ENCODE measurements at places on chromosomes 5 and 9.

GRCh38 chr9:129140397-129141065 lies 29.3 kb downstream of the PTPA start:
- no peak for DNase-seq

DNA sequence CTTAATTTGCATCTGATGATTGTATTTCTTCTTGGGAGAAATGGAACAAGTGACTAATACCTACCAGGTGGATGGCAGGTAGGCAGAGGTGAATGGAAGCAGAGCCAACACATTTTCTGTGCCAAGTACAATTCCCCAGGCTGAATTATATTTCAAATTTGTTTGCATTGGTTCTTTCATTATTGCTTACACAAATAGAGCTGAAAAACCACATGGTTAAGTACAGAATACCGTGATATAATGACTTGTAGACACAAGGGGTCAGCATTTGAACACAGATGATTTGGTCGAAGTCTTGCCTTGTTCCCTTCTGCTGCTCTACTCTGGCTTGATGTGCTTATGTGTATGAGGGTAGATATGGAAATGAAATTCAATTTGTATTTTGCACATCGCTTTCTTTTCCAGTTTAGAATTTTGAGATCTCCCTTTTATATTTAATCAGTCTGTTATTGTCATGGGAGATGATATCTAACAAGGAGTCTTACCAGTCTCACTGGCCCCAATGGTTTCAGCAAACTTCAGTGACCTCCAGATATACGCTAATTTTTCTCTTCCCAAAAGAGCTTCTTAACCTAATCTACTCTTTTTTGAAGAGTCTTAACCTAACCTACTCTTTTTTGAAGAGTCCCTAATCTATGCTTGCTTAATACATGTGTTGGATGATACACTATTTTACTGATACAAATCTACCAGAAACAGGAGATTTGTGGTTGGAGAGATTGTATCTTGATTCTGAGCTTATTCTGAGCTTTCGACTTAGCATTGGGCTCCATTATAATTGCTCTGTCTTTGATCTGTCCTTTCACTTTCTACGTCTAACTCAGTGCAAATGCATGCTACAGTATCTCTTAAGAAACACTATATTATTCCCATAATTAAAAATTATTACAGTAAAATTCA lies 88.1 kb downstream of the PCSK1 start:
- DNase-seq, result no peak

GRCh38 chr5:76818844-76819831 lies at the start of gene F2RL1:
Gene F2RL1 (plus strand): TSS chr5:76819030. CDS start chr5:76819183, 153 bp downstream.
- peak; percentile 58 for DNase-seq

DNA sequence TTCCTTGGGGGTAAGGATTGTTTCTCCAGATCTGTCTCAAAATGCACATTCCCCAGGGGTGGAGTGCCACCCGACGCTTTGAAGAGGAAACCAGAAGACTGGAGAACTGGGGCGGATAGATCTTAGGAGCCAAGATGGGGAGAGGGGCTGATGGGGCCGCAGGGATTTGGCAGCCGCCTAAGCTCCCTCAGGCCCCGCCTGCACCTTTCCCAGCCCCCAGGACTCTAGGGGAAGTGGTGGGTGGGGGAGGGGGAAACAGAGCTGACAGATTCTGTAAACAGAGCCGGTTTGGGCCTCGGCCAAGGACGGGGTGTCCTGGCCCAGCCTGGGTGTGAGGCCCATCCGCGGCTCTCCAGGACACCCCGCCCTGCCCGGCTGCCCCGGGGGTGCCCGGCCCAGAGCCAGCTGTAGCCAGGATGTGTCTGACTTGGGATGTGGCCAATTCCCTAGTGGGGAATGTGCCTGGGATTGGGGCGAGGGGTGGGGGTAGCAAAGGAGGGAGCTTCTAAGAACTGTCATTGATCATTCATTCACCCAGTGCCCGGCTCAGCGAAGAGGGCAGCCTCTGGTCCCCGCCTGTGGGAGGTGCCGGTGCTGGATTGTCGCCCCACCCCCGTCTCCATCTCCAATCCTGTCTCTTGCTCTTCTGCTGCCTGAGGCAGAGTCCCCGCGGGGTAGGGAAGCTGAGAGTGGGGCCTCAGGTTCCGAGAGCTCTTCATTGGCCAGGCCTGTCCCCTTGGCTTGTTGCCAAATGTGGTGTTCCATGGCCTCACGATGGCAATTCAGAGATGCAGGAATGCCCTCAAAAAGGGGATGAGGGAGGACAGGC lies 54.8 kb upstream of the CDKN2AIPNL start:
- DNase-seq, result peak; percentile 39

DNA sequence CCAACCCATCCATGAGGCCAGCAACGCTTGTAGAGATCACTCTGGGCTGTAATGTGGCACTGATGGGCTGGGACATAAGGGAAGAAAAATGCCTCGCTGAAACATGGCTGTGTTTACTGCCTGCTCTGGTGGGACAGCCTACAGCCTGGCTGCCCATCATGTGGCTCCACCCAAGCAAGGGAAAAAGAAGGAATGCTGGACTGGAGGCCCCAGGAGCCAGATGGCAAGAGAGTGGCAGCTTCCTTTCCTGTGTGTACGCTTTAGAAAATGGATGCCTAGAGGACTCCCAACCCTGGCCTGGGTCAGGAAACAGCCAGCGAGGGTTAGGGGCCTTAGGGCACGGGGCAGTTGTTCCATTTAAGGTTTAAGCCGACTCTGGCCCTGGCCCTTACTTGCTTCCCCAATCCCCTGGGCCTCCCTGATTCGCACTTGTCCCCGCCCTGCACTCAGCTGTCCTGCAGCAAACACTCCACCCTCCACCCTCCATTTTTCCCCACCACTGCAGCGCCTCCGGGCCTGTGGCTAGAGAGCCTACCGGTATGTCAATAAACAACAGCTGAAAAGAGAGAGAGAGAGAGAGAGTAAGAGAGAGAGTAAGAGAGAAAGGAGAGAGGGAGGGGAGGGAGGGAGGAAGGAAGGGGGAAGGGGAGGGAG lies 819.4 kb downstream of the SEMA5A start:
- DNase-seq, result no peak

DNA sequence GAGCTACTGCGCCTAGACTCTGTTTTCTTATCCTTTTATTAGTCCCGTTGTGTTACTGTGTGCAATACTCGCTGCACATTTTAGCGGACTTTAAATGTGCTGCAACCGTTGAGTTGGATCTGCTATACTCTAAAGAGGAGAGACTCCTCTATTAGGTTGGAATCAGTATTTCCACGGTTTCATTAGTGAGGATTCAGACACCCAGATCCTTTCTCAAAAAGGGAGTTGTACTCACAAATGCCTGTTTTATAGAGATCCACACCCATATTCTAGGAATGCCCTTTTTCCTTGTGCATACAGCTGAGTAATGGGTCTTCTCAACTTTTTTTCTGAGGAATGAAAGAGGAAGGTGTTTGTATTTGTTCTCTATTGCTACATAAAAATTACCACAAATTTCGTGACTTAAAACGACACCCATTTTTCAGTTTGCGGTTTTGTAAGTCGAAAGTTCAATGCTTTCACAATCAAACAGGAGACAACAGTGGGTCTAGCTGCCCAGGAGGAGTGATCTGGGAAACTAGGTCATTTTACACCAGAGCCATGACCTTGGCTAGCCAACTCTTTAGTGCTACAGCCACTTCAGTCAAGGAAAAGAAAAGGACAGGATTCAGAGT lies 52.8 kb upstream of the SLC44A1 start:
- no peak for DNase-seq

- peak; percentile 11 for DNase-seq
Measured at GRCh38 chr5:77210964-77211690, 647 bp downstream of the PDE8B start.

DNA sequence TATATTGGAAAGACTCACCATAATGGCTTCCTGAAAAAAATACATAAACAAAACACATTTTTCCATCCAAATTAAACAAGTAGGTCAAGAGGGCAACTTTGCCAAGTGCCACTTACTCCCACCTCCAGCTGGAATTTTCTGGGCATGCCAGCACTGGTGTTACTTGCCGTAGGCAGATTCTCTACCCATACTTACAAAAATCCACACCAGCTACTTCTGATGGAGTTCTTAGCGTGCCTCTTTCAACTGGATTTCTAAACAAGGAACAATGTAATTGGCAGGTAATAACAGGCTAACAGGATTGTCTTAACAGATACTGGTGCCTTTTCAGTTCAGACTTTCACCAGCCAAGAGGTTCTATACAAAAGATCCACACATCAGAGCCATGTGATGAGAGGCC lies 301.4 kb downstream of the MLLT3 start:
- no peak for DNase-seq

DNA sequence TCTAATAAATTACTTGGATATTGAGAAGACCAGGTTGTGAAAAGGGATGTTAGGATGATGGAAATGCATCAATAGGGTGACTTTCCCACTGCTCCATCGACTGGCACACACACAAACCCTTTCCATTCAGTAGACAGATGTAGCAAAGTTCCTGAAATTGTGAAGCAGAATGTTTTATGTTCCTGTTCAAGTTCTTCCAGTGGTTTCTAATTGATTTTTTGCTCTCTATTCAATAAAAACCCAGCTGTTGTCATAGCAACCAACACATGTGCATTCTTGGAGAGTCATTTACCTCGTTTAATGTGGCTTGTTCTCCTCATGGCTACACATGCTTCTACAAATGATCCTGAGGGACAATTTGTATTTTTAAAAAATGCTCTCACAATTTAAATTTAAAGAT lies 244.6 kb downstream of the RAB3C start:
- no peak for DNase-seq

GRCh38 chr5:124708086-124708485 lies 38.4 kb downstream of the ZNF608 start:
- no peak for DNase-seq

DNA sequence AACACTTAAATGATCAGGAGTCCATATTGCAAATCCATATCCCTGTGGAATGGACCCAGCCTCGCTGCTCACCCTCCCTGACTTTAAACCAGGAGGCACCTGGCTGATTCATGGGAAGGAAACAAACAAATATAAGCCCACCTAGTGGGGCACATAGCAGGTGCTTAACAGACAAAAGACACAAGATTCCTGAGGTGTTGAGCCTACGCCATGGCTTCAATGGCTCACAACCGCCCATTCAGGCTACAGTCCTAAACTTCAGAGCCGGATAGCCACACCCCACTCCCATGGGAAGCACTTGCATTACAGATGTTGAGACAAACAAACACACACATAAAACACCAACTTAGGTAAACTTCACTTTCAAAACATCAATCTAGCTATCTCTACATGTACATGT lies 359.9 kb downstream of the ICE1 start:
- DNase-seq, result no peak

DNA sequence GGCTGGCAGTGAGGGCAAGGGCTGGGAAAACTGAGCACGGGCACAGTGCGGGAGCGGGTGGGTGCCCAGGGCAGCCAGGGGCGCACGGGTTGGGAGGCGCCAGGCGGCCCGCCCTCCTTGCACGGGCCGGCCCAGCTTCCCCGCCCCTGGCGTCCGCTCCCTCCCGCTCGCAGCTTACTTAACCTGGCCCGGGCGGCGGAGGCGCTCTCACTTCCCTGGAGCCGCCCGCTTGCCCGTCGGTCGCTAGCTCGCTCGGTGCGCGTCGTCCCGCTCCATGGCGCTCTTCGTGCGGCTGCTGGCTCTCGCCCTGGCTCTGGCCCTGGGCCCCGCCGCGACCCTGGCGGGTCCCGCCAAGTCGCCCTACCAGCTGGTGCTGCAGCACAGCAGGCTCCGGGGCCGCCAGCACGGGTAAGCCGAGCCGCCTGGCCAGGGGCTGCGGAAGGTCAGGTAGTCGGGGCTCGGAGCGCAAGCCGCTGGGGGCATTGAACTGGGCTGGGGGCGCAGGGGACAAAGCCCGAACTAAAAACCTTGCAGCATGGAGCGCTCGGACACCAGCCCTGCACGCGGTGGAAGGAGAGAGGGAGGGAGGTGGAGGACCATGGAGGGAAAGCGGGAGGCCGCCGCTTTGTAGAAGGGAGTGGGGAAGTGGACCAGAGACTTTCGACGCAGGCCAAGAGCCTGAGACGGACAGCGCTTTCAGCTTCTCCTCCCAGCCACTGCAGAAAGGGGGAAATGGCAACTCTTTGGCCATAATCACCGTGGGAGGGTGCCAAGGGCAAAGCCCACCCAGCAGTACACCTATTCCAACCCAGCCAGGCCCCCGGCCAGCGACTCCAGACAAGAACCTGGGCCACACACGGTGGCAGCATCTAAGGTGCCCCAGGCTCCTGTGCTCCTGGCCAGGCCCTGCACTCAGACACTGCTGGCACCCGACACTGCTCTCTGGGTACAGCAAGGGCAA lies at the start of gene TGFBI:
TGFBI (plus strand) TSS at position 207 of the 961 bp plus-strand sequence; CDS start at position 275, 68 bp downstream.
- no peak for DNase-seq

- DNase-seq, result no peak
Measured at GRCh38 chr5:146765089-146765832, 113.3 kb downstream of the PPP2R2B start.

GRCh38 chr9:133257465-133257956 lies 17.5 kb downstream of the ABO start:
- DNase-seq, result no peak

DNA sequence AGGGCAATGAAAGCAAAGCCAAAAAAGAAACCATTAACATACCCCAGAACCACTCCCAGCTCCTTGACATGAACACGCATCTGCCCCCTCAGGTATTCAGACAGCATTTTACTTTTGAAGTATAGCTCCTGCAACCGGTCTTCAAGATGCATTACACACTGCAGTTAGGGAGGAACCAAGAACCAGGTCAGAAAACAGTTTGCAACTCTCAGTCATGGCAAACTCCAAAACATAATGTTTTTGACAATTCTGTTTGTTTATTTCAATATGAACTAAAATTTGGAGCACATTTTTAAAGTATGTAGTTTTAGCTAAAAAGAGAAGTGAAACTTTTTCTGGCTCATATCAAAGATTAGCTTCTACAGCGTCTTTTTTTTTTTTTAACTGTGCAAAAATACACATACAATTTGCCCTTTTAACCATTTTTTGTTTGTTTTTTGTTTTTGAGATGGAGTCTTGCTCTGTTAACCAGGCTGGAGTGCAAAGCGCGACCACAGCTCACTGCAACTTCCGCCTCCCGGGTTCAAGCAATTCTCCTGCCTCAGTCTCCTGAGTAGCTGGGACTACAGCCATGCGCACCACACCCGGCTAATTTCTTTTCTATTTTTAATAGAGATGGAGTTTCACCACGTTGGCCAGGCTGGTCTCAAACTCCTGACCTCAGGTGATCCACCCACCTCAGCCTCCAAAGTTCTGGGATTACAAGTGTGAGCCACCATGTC lies 12.2 kb upstream of the RAPGEF6 start:
- DNase-seq, result no peak

GRCh38 chr5:168908207-168908606 lies 329.0 kb upstream of the PANK3 start:
- no peak for DNase-seq

DNA sequence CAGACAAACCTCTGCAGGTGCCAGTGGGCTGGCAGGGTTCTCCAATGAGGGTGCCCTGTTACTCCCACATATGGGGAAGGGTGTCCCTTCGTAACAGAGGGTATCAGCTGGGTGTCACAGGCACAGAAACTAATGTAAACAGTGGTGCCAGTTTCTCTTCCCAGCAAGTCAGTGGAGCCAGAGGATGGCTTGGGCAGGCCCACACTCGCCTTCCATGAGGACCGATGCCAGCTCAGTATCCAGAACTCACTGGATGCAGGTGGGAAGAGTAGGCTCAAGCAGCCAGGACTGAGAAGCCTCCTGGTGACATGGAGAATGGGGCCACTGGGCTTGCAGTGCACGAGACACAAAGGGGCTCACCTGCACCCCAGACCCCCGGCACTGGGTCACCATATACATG lies 30.4 kb downstream of the FSTL4 start:
- DNase-seq, result no peak
